T-helper 1 cell treated with Interleukin-12 subunit alpha and Interleukin-12 subunit beta and Interleukin-4 antibody, amounts not matched to agents 30 ng/mL and 1 ng/mL, for 36 hours (primary cell): ENCODE measurements at places on chromosomes 11 and 22. TPM values are rescaled to one million over a fixed set of nuclear protein-coding genes. Genes with fewer than 3 reads are reported as not detected.

CD3D gene
- 648 and 691 TPM in 2 replicates for total RNA-seq

CRYAB gene
- 0.76 TPM in 1 of 2 replicates, not detected in the other for total RNA-seq

C11orf91 gene
- 0.66 and 0.80 TPM in 2 replicates for total RNA-seq

MRPL21 gene
- total RNA-seq = 66.2 and 68.5 TPM in 2 replicates

OR8D4 gene
- total RNA-seq = not detected in 2 replicates

HOATZ gene
- total RNA-seq = not detected in 2 replicates

AGBL2 gene
- total RNA-seq = 3.3 and 5.2 TPM in 2 replicates

MS4A6E gene
- total RNA-seq = not detected in 2 replicates

TUG1 gene
- total RNA-seq = 79.4 and 84.6 TPM in 2 replicates

GPHA2 gene
- total RNA-seq = not detected in 2 replicates

GLYAT gene
- not detected in 2 replicates for total RNA-seq

WT1 gene
- total RNA-seq = not detected in 2 replicates

ACRV1 gene
- total RNA-seq = not detected in 2 replicates

IFITM1 gene
- total RNA-seq = 661 and 691 TPM in 2 replicates

PRR14L gene
- 68.4 and 71.8 TPM in 2 replicates for total RNA-seq

LRRN4CL gene
- 0.17 and 0.20 TPM in 2 replicates for total RNA-seq

NLRP10 gene
- total RNA-seq = not detected in 2 replicates

UCP3 gene
- 3.4 and 5.0 TPM in 2 replicates for total RNA-seq

SCGB1C1 gene
- total RNA-seq = not detected in 2 replicates

LRRC56 gene
- 1.4 and 1.6 TPM in 2 replicates for total RNA-seq

GAS2 gene
- total RNA-seq = 2.0 and 2.9 TPM in 2 replicates

CHKB gene
- 132 and 137 TPM in 2 replicates for total RNA-seq

OLFML1 gene
- total RNA-seq = not detected in 2 replicates

OR8H2 gene
- not detected in 2 replicates for total RNA-seq

CDCA5 gene
- 70.7 and 72.1 TPM in 2 replicates for total RNA-seq
